ENCODE measurements at places on chromosomes 2 and 18. TPM values are rescaled to one million over a fixed set of nuclear protein-coding genes. Genes with fewer than 3 reads are reported as not detected.

C2orf66 gene
- 0.18 TPM for polyA plus RNA-seq

DNA sequence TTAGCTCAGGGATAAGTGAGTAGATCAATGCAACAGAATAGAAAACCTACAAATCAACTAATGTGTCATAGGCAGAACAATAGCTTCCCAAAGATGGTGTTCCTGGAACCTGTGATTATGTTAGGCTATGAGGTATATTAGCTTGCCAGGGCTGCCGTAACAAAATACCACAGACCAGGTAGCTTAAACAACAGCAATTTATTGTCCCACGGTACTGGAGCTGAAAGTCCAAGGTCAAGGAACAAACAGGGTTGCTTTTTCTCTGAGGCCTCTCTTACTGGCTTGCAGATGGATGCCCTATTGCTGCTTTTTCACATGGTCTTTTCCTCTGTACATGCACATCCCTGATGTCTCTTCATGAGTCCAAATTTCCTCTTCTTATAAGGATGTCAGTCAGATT, 354.9 kb downstream of the TNS1 start:
- DNase-seq: no peak

EGR4 gene
- polyA plus RNA-seq: 0.31 TPM

GRCh38 chr18:8787794-8788193, 82.4 kb downstream of the MTCL1 start:
- DNase-seq: no peak

PREB gene
- 91.0 TPM for polyA plus RNA-seq

DNA sequence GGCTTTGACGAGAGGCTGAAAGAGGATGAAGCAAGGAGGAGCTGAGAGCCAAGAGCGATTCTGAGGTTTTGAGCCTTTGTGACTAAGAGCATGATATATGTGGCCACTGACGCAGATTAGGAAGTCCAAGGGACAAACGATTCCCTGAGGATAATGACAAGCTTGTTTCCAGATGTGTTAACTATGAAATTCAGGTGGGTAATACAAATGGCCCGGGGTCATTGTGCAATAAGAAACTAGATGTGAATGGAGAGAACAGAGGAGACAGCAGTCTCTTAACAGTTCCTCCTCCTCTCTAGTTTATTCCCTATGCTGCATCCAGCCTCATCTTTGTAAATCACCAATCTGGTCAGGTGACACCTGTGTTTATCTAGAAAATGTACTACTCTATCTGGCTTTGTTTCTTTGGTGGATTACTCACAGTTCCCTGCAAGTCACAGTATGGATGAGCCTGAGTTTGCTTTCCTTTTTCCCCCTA, 84.2 kb downstream of the SOCS6 start:
- DNase-seq: no peak

DNA sequence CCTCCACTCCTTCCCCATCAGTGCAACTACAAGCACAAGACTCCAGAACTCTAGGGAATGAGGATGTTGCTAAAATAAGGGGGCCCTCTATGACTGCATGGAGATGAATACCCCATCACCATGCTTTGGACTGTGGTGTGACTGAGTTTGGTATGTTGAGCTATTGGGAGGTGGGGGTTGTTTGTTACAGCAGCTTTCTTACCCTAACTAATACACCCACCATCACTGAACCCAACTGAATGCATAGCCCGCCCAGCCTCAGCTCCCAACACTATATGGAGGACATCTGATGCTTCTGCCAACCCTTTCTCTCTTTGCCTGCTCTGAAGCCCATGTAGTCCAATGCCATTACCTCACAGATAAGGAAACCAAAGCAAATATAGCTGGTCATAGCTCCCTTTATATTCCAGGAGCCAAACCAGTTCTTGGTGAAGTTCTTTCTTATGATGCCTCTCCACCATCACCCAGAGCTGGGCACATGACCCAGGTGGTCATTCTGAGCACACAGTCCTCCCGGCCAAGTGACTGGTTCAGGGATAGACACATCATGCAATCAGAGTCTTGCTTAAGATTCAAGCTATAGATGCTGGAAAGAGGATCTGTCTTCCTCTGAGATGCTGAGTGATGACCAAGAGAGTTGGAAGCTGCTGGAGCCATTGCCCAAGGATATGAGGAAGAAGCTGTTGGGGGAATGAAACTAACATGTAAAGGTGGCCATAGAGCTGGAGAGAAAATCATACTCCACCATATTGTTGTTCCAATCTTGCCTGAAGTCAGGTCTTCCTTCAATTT, 155.6 kb upstream of the HAAO start:
- DNase-seq: no peak

DNA sequence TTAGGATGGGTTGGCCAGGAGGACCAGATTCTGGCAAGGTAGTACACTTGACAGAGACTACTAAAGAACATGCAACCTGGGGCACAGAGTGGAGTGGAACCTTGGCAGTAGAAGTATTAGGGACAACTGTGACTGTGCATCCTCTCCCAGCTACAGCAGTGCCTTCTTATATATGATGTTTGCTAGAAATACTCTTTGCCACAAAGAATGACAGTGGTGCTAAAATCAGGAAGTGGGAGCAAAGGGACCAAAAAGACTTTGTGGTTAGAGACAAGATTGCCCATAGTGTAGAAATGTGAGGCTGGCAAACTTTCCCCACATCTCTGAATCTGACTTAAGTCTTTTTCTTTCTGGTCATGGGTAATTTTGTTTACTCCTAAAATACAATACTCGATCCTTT, 9.4 kb upstream of the SLC38A11 start:
- DNase-seq: no peak

- DNase-seq: peak; percentile 22
Measured at GRCh38 chr2:125516496-125517109, 1139.4 kb upstream of the GYPC start.

MEIS1 gene
- 121 TPM for polyA plus RNA-seq

GRCh38 chr2:60297296-60298005, 256.0 kb downstream of the BCL11A start:
- no peak for DNase-seq

KCNS3 gene
- polyA plus RNA-seq: 9.0 TPM

DNA sequence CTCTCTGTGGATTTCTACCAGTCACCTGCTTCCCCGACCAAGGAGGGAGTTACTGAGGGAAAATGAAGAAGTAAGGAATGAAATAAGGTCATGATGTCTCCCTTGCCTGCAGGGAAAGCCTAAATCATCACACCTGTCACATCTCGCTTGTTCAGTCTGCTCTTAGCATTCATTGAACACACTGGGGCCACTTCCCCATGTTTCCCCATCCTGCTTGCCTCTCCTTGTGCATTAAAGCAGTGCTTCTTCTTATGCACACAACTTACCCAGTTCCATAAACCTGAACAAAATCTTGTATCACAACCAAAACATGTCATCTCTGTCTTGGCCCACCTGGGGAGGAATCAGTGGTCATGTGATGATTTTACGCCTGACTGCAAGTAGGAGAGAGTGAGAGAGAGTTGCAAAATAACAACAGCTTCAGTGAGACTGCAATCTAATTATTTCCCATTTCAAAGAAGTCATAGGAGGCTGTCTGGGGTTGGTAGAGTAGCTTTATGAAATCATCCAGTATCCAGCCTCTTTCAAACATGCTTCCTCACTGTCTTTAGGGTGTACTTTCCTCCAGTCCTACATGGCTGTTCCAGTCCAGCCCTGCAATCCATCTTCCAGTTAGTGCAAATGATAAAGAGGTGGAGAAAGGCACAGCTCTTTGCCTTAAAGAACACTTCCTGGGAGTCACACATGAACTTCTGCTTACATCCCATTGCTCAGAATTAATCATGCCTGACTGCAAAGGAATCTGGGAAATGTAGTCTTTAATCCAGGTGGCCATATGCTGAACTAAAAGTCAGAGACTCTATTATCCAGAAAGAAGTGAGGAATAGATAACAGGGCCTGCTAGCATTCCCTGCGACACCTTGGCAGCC, 220.1 kb downstream of the HAUS1 start:
- peak; percentile 85 for DNase-seq

KANSL3 gene
- polyA plus RNA-seq: 40.4 TPM

DNA sequence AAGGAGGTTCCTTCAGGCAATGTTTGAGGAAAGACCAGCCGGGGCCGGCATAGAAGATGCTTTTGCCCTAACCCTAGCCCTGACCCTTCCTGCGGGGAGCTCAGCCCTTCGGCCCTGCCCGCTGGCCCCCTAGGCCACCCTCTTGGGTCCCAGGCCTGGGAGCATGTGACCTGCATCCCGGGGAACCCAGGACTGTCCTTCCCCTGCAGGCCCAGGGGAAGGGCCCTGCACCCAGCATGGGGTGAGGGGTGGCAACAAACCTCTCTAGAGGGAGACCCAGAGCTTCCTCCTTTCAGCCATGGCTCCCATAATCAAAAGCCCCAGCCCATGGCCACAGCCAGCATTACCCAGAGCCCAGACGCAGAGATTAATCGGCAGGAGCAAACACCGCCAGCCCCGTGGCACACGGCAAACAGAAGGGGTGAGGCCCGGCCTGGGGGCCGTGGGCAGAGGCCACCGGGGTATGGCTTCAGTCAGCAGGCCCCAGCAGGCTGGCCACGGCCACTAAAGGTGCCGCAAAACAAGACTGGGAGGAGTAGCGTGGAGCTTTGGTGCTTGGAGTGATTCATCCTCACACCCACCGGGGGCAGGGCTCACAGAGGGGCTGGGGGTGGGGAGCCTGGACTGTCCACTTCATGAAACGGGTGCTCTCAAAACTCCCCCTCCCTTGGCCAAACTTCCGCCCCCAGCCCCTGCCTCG, 61.6 kb upstream of the HPCAL1 start:
- DNase-seq: no peak

DNA sequence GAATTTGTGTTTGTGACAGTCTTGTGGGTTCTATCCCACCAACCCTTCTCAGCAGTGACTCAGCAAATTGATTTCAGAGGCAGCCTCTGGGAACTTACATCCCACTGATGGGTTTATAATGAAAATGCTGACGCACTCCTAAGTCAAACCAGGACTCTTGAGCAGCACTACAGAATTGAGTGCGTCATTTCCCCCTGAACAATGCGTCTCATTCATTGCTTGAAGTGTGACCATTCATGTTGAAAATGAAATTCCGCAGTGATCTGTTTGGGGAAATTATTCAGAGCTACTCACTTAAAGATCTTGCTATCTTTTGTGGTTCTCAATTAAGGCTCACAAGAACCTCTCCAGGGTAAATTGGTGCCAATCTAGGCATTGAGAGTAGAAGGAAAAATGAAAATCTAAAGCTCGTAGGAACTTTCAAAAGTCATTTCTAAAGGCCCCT, 417.7 kb upstream of the SLC14A2 start:
- no peak for DNase-seq

LAMA3 gene
- not detected for polyA plus RNA-seq

L3MBTL4 gene
- 9.3 TPM for polyA plus RNA-seq

DNA sequence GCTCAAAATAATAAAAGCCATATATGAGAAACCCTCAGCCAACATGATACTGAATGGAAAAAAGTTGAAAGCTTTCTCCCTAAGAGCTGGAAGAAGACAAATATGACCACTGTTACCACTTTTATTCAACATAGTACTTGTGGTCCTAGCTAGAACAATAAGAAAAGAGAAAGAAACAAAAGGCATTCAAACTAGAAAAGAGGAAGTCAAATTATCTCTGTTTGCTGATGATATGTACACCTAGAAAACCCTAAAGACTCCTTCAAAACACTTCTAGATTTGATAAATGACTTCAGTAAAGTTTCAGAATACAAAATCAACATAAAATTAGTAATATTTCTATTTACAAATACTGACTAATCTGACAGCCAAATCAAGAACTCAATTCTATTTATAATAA, 328.8 kb upstream of the GCFC2 start:
- DNase-seq: no peak

- no peak for DNase-seq
Measured at GRCh38 chr18:67007999-67008398, 404.1 kb upstream of the CDH19 start.

POTEJ gene
- polyA plus RNA-seq: 0.59 TPM

All from cardiac muscle cell (in vitro differentiated cells and primary cell).